ENCODE measurements at places on chromosomes 5 and 9.
A peak's percentile ranks its signal among the peaks of the same experiment; 100 is the strongest.

- no peak for DNase-seq
Observed at GRCh38 chr5:17819783-17820182, 185.5 kb downstream of the TAF11L14 start.

DNA sequence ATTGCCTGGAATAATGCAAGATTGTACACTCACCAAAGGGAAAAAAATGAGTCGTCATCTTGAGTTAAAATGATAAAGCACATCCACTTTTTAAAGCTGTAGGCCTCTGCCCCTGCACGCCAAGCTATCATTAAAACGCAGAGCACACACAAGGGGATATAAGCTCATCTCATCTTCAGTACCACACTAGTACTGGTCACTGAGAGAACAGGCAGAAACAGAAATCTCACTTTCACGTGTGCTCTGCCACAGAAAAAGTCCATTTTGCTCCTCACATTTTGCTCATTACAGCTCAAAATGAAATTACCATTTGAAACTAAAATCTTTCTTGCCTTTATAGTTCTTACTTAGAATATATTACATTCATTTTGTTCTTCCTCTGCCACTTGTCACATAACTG lies 99.2 kb upstream of the SLC30A5 start:
- DNase-seq: no peak

DNA sequence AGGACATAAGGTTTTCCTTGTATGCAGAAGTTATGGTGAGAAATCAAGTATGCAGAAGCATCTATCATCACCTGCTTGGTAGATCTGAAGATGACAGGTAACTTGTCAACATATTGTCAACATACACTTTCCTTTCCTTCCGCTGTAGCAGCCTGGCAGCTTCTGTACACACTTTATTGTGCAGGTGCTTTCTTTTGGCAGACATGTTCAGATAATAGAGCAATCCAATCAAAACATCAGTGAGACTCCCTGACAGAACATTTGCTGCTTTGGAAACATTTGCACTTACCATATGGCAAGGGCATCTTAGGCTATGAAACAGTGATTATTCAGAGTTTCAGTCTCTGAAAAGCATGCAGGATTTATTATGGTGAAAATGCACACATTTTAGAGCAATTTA lies 161.1 kb upstream of the CDH12 start:
- DNase-seq: no peak

- peak; percentile 58 for DNase-seq
Observed at GRCh38 chr5:90096415-90097081, 313.0 kb downstream of the CETN3 start.

DNA sequence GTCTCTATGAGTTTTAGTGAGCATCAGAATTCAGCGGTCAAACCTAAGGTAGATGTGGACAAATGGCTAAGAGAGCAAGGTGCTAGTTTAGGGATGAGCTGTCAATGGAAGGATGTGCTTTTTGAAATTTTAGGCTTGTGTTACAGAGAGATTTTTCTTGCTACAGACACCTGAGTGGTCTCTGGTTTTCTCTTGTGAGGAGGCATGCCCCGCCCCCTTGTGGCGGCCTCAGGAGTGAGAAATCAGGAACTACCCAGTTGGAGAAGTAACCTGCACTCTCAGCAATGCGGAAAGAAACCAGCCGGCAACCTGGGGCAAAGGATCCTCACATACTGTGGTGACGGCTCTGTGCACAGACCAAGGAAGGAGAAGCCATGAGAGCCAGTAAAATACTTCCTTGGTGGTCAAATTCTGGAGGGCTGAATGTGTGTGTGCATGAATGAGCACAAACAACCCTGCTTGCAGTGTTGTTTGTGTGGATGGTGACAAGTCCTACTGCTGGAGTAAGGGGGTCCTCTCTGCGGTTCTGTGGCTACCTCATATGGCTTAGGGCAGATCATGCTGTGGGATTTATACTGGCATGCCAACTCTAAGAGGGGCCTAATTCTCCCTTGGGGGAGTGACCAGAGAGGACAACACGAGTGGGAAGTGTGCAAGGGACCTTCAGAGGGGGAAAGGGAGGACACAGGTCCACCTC lies 16.7 kb upstream of the HSD17B4 start:
- peak; percentile 77 for DNase-seq

DNA sequence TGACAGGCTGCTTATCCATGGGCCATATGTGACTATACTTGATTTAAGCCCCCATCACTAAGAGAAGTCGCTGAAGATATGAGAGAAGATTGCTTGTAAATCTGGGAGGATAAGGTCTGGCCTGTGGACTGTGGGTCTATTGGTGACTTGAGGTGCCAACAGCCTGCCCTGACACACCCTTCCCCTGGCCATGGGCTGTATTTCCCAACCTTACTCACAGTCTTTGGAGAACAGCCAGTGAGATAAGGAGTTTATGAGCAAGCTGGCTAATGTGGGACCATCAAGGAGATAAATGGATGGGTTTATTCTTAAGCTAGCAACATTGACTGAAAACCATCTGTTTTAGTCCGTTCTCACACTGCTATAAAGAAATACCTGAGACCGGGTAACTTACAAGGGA lies 231.3 kb downstream of the ZSWIM6 start:
- no peak for DNase-seq

DNA sequence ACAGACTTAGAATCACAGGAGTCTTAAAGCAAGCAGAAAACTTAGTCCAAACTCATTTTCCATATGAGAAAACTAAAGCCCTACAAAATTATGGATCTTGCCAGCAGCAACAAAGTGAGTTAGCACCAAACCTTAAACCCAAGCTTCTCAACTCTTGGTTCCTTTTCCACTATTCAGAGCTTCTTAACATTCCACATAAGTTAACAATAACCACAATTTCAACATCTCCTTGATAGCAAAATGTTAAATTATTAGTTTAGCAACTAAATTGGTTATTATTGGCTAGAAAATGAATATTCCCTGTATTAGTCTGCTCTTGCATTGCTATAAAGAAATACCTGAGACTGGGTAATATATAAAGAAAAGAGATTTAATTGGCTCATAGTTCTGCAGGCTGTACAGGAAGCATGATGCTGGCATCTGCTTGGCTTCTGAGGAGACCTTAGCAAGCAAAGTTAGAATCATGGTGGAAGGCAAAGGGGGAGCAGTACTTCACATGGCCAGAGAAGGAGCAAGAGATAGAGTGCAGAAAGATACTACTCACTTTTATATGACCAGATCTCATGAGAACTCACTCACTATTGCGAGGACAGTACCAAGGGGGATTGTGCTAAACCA lies 26.2 kb upstream of the ARSB start:
- DNase-seq: no peak
